Cerebellar nuclear complex (tissue), 1 donor: ENCODE measurements at places on chromosomes 6 and 20.

GRCh38 chr20:24631173-24631505 lies 161.7 kb downstream of the SYNDIG1 start:
- DNase-seq: no peak

GRCh38 chr20:44021900-44022299 lies 107.2 kb downstream of the TOX2 start:
- no peak for DNase-seq

- DNase-seq: no peak
Observed at GRCh38 chr6:16766043-16766536, 4.8 kb upstream of the ATXN1 start.

- DNase-seq: no peak
Observed at GRCh38 chr6:139472351-139473015, 98.0 kb upstream of the CITED2 start.

DNA sequence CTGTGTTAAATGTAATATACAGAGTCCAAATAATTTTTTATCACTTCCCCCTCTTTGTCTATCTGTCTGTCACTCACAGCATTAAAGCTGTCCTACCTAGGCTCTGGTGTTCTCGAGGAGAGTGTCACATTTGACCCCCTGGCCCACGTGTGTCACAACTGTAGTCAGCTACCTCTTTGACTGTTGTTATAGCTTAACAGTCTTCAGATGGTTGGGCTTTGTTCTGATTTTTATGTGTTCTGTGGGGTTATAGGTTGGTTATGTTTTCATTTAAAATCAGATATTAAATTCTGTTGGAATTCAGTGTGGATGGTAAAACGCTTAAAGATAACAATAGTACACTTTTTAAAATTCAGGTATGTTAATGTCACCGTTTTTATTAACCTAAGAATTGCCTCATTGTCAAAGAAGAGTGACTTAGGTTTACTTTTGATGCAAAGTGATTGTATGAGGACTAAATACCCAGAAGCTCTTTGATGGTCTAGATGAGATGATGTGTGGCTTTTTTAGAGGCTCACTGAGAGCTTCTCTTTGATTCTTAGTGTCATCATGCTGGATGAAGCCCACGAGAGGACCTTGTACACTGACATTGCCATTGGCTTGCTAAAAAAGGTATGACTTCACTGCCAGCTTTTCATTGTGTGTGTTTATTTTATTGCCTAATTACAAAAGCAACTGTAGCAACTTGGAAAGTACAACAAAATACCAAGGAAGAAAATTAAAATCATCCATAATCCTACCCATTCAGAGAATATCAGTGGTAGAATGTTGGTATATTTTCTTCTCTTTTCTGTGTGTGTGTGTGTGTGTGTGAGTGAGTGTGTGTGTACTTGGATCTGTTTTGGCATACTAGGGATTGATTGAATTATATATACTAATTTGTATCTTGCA lies 29.9 kb downstream of the DHX35 start:
- no peak for DNase-seq

- DNase-seq: no peak
Observed at GRCh38 chr6:163324688-163325389, 89.7 kb upstream of the QKI start.

- DNase-seq: no peak
Observed at GRCh38 chr6:128438393-128438792, 82.0 kb downstream of the PTPRK start.

DNA sequence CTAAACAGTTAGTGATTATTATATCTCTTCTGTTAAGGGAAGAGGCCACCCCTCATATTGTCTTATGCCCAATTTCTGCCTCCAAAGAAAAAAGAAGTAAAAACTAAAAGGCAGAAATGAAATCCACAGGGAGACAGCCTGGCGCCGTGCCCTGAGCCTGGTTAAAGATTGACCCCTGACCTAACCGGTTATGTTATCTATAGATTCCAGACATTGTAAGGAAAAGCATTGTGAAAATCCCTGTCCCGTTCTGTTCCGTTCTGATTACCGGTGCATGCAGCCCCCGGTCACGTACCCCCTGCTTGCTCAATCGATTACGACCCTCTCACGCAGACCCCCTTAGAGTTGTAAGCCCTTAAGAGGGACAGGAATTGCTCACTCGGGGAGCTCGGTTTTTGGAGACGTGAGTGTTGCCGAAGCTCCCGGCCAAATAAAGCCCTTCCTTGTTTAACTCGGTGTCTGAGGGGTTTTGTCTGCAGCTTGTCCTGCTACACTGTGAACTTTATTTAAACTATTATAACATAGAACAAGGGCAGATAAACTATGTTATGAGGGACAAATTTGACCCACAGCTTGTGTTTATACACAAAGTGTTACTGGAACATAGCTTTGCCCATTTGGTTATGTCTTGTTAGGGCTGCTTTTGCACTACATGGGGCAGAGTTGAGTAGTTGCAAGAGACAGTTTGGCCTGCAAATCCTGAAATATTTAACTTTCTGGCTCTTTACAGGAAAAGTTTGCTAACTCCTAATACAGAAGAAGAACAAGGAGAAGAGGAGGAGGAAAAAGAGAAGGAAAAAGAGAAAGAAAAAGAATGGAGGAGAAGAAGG lies 49.6 kb downstream of the CD24 start:
- DNase-seq: no peak

DNA sequence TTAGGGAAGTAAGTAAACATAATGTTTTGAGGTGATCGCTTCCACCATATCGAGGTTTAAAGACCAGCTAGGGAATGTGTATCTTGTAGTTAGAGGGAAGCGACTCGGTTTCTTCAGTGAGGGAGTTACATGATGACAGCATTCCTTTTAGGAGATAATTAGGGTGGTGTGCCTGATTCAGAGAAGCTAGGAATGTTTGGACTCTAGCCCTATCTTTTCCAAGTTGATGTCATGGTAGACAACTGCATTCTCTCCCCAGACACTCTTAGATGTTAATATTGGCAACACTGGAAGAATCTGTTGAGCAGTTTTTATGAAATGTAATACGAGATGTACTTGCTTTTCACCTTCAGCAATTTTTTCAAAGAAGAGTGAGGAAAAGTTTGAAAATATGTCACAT lies 12.9 kb upstream of the HIVEP1 start:
- no peak for DNase-seq

DNA sequence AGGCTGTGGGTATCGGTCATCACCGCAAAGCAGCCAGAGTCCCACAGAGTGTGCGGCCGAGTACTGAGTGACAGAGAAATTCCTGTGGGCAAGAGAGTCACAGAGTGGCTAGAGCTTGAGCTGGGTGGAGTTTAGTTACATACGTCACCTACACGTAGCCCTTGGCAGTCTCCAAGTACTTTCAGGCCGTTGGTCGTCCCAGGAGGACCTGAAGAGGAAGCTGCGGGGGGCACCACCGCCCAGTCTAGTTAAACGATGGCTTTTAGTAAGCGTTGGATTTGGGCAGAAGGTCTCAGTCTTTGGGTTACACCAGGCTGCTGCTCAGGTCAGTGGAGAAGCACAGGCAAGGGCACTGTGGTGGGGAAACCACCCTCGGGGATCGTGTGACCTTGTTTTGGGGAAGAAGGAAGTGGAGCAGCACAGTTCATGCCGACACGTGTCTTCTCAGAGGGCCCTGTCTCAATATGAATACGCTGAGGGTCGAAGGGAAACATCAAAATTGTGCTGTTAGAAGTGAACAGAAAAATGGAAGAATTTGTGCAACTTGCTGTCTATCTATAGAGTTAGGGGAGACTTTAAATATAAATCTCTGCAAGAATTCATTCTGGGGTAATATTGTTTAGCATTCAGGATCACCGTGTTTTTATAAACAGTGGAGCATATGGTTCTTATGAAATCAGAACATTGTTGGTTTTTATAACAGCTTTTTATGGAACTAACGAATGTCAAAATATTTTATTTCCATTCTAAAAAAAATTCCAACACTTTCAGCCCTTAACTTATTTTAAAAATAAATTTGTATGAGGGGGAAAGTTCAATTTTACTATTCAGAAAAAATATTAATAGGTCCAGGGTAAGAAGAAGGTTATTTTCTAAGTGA lies 28.6 kb downstream of the KIF25 start:
- DNase-seq: no peak

DNA sequence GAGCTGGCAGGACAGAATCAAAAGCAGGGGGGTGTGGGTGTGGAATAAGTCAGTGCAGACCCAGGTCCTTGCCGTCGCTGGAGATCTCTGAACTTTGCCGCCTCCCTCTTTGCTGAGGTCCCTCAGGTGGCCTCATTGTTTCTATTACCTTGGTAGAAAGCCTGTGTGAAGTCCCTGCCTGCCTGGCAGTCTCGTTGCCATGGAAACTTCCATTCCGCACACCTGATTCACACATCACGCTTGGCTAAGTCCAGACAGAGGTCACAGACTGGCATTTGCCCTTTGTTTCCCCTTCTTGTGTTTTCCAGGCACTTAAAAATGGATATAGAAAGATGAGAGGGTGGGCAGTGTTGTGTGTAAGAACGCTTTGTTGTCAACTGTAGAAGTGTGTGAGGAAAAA lies 260.6 kb downstream of the PRL start:
- DNase-seq: no peak

- no peak for DNase-seq
Observed at GRCh38 chr6:210104-210456, 82.2 kb upstream of the DUSP22 start.

GRCh38 chr6:123655521-123656306 lies 19.0 kb upstream of the TRDN start:
- no peak for DNase-seq

- DNase-seq: no peak
Observed at GRCh38 chr20:48106428-48106827, 321.1 kb upstream of the SULF2 start.

DNA sequence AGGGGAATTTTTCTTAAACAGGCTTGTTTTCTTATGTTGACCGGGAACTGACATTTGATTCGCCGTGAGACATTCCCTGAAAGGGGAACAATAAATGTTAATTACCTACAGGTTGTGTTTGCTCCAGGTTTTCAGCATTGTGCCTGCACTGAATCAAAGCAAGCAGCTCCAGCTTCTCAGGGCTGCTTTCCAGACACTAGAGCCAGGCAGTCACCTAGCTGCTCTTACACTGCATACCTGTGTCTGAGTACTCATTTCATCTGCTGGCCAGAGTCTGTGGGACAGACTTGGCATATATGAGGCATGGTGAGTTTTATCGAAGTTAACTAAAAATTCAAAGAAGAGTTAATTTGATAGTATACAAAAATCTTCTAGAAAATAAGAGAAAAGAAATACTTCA lies 951.8 kb upstream of the MAP3K7 start:
- DNase-seq: no peak

GRCh38 chr6:132414322-132414721 lies 13.0 kb upstream of the MOXD1 start:
- DNase-seq: no peak

GRCh38 chr6:29737707-29738630 lies 14.7 kb downstream of the HLA-F start:
- no peak for DNase-seq

DNA sequence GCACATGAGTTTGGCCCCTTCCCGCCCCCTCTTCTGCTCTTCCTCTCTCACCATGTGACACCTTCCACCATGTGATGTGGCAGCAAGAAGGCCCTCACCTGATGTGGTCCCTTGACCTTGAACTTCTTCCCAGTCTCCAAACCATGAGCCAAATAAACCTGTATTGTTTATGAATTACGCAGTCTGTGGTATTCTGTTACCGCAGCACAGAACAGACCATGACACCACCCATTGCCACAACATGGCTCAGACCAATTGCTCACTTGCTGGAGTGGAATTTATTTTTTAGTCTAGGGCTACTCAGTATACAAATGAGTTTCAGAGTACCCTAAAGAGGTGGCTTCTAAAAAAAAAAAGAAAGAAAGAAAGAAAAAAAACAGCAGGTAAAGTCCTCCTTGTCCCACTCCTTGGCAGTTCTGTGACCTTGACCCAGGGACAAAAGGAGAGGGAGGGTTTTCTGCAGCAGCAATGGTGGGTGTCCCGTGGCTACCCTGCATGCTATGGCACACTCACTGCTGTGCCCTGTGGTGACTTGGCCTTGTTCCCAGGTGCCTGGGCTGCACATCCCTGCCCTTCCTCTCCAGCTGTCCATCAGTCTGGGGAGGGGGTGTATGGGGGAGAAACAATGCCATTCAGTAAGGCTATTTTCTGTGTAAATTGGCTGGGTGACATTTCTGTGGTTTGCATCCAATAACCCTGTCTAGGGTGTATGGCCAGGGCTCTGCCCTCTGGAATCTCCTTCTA lies 5.4 kb upstream of the VSX1 start:
- no peak for DNase-seq

DNA sequence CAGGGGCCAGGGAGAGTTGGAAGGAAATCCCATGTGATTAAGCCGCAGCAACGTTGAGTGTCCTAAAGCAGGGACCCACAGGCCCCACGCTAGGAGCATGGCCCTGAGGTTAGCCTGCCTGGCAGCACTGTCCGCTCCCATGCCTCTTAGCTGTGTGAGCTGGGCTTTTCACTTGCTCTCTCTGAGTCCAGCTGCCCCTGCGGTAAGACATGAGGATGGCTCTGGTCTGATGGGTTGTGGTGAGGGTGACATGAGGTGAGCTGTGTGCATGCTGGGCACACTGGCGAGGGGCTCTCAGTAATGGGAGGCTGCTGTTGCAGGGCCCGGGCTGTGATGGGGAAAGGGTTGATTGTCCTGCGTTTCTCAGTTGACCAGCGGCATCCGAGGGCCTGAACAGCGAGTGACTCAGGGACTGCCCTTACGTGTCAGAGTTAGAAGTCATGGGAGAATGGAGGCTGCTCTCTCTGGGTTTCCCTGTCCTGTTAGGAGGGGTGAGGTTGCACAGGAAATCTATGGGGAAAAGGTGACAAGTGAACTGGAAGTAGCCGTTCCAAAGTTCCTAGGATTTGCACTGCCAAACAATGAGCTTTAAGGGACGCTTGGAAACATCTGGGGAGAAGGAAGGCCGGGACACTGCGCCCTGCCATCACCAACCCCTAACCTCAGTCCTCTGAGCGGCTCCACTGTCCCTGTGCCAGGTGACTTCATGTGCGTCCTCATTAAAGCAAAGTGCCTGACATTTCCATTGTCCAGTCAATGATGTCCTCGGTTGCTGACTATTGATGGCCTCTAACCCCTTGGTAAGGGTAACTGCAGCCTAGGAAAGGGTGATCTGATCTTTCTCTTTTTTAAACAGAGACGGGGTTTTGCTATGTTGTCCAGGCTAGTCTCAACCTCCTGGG lies 51.3 kb downstream of the ADNP start:
- no peak for DNase-seq

DNA sequence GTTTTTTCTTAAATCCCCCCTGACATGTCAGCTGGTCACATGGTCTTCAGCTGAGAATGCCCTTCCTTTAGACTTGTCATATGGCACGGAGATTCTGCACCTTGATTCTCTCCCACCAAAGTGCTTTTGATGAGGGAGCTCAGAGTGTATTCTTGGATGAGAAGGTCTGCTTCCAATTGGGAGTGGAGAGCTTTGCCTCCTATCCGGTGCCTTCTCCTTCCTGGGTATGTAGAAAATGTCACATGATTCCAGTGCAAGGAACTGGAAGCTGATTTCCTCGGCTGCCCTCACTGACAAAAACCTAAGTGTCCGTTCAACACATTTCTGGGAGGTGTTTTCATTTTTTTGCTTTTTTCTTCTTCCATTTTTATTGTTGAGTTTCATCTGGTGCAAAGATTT lies 197.2 kb downstream of the TFAP2C start:
- no peak for DNase-seq

DNA sequence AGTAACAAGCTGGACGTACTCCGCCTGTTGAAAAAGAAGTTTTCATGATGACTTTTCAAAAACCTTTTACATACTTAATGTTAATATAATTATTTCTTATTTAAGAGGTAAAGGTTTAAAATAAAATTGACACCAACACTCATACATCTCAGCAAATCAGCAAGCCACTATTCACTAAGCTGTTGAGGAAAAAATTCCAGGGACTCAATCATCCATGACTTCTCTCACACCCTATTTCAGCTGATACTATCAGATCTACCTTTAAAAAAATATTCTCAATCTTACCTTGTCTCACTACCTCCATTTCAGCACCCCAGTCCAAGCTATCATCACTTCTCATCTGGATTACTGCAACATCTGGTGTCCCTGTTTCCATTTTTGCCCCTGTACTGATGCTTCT lies 109.3 kb downstream of the HACE1 start:
- DNase-seq: no peak
